Heart left ventricle (tissue), 16 donors: ENCODE measurements at places on chromosomes 3 and 15. TPM values are rescaled to one million over a fixed set of nuclear protein-coding genes. Genes with fewer than 3 reads are reported as not detected.

ABI3BP gene
- total RNA-seq: 96.6 TPM

TGM5 gene
- not detected for total RNA-seq

CASR gene
- total RNA-seq: not detected

FSIP1 gene
- total RNA-seq: 3.7 TPM

- H3K27me3 ChIP-seq: no peaks in the 10 kb centered on the region
- no peaks in the 10 kb centered on the region for H3K4me1 ChIP-seq
- H3K4me3 ChIP-seq: no peak overlapping the region
- no peak for DNase-seq
- H3K27ac ChIP-seq: peak overlapping the region; percentile 47
Measured at GRCh38 chr3:29971895-29972294, 634.5 kb upstream of the TGFBR2 start.

DNA sequence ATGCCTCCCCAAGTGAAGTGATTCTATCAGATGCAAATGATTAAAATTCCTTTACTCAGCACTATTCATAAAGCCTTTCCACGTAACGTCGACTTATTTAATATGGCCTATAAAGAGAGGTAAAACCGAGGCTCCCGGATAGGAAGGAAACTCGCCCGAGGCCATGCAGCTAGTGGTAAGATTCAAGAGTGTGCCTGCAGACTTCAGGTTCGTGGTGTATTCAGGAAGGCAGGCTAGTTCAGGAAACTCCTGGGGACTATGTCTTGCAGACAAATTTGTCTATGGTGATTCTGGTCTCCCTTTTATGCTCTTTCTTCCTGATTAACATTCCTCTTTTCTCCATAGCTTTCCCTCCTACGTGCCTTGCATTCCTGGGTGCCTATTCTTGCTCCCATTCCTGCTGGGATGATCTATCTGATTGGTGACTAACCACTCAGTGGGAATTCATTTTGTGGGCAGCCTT, 150.7 kb downstream of the SST start:
- H3K27ac ChIP-seq: peak overlapping the region; percentile 5
- H3K4me1 ChIP-seq: no peaks in the 10 kb centered on the region
- no peak overlapping the region for H3K4me3 ChIP-seq

GRCh38 chr3:9037144-9037711, 74.0 kb upstream of the RAD18 start:
- H3K36me3 ChIP-seq: no peaks in the 10 kb centered on the region
- H3K27me3 ChIP-seq: no peaks in the 10 kb centered on the region
- H3K4me3 ChIP-seq: no peak overlapping the region
- peaks cover 27% of the 10 kb centered on the region for H3K4me1 ChIP-seq

GRCh38 chr3:99774467-99774866, 43.2 kb upstream of the CMSS1 start:
- DNase-seq: no peak
- H3K4me3 ChIP-seq: no peak overlapping the region
- H3K4me1 ChIP-seq: peaks cover 7% of the 10 kb centered on the region
- no peaks in the 10 kb centered on the region for H3K36me3 ChIP-seq
- no peak overlapping the region for H3K27ac ChIP-seq
- H3K27me3 ChIP-seq: no peaks in the 10 kb centered on the region
